H9 (cell line): ENCODE measurements at places on chromosomes 6 and 20. TPM values are rescaled to one million over a fixed set of nuclear protein-coding genes. Genes with fewer than 3 reads are reported as not detected.

The NKAPL gene
- total RNA-seq, result 0.13 TPM in 1 of 2 replicates, not detected in the other

The RIPPLY2 gene
- total RNA-seq, result 0.90 TPM in 2 replicates

The WDR46 gene
- total RNA-seq, result 99.2 and 110 TPM in 2 replicates

The PLN gene
- total RNA-seq, result not detected in 2 replicates

The MACROD2 gene
- total RNA-seq, result 1.6 and 2.0 TPM in 2 replicates

The PNPLA1 gene
- total RNA-seq, result 0.09 TPM in 1 of 2 replicates, not detected in the other

The SPATS1 gene
- not detected in 2 replicates for total RNA-seq

The ZC2HC1B gene
- not detected in 2 replicates for total RNA-seq

The PHACTR1 gene
- total RNA-seq, result 13.6 and 15.9 TPM in 2 replicates

The COL21A1 gene
- 1.4 and 1.8 TPM in 2 replicates for total RNA-seq

The ASIP gene
- total RNA-seq, result not detected in 2 replicates

The HLA-DRA gene
- total RNA-seq, result 2.8 and 3.1 TPM in 2 replicates

The SEMG1 gene
- 1.4 and 2.0 TPM in 2 replicates for total RNA-seq

The TCP11 gene
- not detected in 2 replicates for total RNA-seq

The ADTRP gene
- total RNA-seq, result not detected in 2 replicates

The DLL1 gene
- total RNA-seq, result 2.7 and 2.8 TPM in 2 replicates

The MYT1 gene
- total RNA-seq, result 0.68 and 0.79 TPM in 2 replicates

The ZNF76 gene
- total RNA-seq, result 21.1 and 22.8 TPM in 2 replicates

The LY6G5C gene
- total RNA-seq, result 1.8 and 2.2 TPM in 2 replicates

The MYLK4 gene
- total RNA-seq, result 0.28 and 0.44 TPM in 2 replicates

The EFCAB8 gene
- total RNA-seq, result 0.09 TPM in 1 of 2 replicates, not detected in the other

The AFDN gene
- 153 and 157 TPM in 2 replicates for total RNA-seq

The MTFR2 gene
- total RNA-seq, result 10.0 and 11.8 TPM in 2 replicates

The SIRPG gene
- total RNA-seq, result not detected in 2 replicates

The TAF11 gene
- total RNA-seq, result 49.4 and 49.9 TPM in 2 replicates

The SLC17A9 gene
- 19.9 and 20.9 TPM in 2 replicates for total RNA-seq

The PTCRA gene
- total RNA-seq, result not detected in 2 replicates

The TNFRSF21 gene
- total RNA-seq, result 39.1 and 40.9 TPM in 2 replicates

The BCAS1 gene
- total RNA-seq, result 0.15 and 0.37 TPM in 2 replicates

The ZFP57 gene
- 1.4 and 1.7 TPM in 2 replicates for total RNA-seq

The SSTR4 gene
- total RNA-seq, result not detected in 2 replicates

The PPDPF gene
- 149 and 153 TPM in 2 replicates for total RNA-seq

The MATN4 gene
- total RNA-seq, result 0.11 TPM in 1 of 2 replicates, not detected in the other

The TPX2 gene
- 161 TPM in 2 replicates for total RNA-seq

The FAM83C gene
- not detected in 2 replicates for total RNA-seq

The STMND1 gene
- not detected in 2 replicates for total RNA-seq

The MLN gene
- not detected in 2 replicates for total RNA-seq

The FOXS1 gene
- total RNA-seq, result 0.22 TPM in 1 of 2 replicates, not detected in the other
